ENCODE measurements at places on chromosomes 1 and 21.

DNA sequence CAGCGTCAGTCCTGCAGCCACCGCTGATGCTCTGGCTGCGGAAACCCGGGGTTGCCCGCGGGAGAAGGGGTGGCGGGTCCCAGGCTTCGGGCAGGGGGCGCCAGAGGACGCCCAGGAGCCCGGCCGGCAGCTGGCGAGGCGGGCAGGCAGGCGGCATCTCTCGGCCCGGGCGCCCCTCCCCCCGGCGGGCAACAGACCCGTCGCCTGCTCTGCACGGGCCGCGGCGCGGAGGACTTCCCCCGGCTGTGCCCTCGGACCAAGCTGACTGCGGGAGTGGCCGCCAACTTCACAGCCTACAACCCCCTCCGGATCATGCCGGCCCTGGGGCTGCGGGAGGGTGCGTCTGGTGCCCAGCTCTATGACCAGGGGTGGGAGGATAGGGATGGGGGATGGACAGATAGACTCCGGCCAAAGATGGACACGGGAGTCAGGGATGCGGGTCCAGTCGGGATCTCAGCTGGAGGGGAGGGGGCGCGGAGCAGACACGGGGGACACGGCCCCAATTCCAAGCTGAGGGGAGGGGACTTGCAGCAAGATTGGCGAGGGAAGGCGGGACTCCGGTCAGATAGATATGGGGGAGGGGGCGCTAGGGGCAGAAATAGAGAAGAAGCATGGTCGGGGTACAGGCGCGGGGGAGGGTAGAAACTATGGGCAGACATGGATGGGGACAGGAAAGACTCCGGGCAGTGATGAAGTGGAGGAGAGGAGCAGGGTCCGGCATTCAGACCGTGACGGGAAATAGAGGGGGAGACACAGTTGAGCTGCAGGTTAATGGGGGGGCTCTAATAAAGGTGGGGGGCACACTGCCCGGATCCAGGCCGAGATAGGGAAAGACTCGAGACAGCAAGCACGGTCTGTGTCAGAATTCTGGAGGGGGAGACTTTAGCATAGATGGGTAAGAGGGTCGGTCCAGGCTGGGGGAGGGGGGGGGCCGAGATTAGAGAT, 1.1 kb downstream of the ADGRB2 start:
- DNase-seq: peak; percentile 94

GRCh38 chr1:115847787-115848186, 6.9 kb upstream of the NHLH2 start:
- no peak for DNase-seq

DNA sequence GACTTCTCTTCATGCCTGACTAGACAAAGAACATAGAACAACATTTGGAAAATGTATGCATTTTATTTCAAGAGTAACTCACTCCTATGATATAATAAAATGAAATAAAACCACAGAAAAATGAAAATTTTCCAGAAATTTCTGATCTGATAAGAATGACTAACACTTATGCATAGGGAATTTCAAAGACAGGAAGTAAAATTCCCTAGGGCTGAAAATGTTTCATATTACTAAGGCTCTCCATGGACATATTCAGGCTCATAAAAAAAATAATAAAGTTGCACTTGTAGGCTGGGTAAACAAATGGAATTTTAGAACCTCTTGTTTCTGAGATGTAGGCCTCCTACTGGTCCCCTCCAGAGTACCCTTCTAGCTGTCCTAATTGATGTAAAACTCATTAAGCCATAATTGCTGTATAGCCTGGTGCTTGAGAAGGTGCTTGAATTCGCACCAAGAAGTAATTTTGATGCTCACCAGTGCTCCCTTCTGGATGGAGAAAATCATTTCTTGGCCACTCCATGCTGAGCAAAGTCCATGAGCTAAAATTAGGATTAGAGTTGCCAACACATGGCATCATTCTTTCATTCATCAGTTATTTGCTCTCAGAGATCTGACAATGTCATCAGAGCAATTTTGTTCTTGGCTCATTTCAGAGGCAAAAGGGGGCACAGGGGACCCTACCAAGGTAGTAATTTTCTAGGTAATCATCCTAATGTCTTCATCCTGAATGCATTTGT, 641.0 kb upstream of the CAMK1G start:
- DNase-seq: peak; percentile 37

- no peak for DNase-seq
Observed at GRCh38 chr1:163774978-163775620, 453.3 kb downstream of the NUF2 start.

DNA sequence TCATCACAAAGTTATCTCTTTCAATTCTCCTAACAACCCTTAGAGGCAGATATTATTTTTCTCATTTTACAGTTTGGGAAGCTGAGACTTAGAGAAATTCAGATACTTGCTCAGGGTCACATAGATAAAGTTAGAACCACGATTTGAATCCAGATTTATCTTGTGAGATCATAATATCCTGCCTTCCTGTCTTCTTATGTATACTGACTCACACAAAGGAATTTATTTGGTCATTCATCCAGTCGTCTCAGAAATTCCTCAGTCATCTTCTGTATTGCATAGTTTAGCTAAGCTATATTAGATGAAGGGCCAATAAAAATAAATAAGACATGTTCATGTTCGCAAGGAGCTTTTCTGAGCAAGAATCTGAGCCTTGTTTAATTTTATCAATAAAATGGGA, 35.8 kb upstream of the RUNX1 start:
- DNase-seq: no peak

DNA sequence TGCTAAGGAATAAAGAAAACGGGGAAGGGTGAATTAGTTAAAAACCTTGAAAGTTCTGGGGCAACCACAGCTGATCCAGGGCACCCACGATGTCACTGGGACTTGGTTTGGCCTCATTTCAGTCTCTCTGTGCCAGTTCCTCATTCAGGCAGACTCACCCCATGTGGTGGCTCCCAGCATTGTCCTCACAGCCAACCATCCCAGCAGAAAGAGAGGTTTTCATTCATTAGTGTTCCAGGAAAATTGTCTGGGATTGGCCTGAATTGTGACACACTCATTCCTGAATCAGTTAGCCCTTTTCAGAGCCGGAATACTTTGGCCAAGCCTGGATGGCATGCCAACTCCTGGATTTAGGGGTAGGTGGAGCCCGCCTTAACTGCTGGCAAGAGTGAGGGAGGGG, 367.7 kb downstream of the PRDM2 start:
- DNase-seq: no peak

- DNase-seq: peak; percentile 75
Observed at GRCh38 chr1:154148807-154149206, 6.1 kb downstream of the NUP210L start.

DNA sequence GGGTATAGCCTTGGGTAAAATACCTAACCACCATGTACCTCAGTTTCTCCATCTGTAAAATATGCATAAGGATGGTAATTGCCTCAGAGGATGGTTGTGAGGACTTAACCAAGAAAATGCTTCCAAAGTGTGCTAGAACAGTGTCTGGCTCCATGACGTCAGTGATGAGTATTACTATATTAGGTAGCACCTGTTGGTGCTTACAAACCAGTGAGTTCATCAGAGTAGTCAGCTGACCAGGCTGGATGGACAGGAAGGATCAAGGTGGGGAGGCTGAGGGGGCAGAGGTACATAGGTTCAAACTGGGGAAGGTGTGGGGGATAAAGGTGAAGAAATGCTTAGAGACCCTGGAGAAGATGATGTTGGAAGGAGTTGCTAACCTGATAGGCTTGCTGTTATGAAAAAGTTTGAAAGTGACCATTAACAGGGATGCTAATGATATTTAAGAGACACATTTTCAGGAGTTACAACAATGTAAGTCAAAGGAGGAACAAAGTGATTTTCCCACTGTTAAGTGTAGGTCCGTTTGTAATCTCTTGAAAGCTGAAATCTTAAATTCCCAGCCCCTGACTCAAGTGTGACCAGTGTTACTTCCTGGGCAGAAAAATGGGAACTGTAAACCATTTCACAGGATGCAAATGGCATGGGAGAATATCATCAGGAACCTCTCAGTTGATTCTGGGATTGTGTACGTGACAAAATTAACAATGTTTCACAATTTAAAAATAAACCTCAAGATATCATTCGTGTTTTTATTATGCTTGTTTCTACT, 4.4 kb downstream of the NTPCR start:
- no peak for DNase-seq

GRCh38 chr1:61451572-61451968, 273.4 kb downstream of the TM2D1 start:
- DNase-seq: no peak

DNA sequence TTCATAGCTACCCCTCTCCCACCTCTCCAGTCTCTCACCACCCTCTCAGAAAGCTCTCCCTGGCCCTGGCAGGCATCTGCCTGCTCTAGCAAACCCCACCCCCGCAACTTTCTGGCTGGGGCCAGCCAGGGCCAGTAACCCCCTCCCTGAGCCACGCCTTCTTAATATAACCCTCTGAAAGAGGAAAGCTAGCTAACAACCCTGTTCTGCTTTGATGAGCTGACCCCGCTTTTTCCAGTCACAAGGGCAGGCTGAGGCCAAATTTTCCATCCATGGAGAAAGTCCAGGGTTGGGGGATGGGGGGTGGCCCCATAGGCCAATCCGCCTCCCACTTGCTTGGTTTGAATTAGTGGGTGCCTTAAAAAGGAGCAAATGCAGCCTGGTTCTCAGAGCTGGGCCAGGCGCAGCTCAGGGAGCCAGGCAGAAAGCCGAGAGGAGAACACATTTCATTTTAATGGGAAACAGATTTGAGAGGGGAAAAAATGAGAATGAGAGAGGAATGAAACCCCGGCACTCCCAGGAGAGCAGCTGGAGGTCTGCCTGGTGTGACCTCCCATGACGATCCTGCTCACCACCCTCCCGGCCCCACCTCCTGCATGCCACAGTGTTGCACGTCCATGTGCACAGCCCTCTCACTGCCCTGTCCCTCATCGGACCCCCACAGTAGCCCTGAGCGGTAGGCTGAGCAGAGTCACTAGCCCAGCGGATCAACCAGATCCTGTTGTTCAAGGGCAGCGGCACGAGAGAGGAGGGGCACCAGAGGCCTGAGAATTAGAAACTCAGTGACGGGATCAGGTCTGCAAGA, 62.3 kb downstream of the OPTC start:
- DNase-seq: no peak

GRCh38 chr1:167121375-167122120, 27.7 kb downstream of the STYXL2 start:
- peak; percentile 83 for DNase-seq

DNA sequence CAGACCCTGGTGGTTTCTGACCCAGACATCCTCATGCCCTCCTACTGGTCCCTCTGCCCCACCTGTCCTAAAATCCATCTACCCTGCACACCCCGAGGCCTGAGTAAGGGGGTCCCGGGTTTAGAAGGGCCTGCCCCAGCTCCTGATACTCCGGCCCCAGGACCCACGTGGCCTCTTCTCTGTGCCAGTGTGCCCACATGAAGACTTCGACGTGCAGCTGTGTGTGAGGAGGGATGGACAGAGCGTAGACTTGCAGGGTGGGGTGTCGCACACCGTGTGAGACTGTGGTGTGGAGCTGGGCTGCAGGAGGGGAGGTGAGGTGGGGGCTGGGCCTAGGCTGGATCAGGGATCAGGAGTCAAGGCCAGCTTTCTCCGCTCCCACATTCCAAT, 461.1 kb downstream of the PTPRU start:
- no peak for DNase-seq

DNA sequence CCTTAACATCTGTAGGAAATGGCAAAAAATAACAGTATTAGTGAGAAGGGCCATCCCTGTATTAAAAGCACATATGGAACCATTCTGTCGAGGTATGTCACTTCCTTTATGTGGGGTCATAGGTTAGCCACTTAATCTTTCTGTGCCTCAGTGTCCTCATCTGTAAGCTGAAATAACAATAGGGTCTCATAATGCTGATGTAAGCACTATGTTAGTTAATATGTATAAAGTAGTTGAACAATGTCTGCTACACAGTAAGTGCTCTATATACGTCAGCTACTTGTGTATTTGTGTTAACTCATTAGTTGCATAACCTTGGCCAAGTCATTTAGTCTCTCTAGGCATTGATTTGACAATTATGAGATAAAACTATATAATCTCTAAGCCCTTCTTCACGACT, 11.8 kb downstream of the PLPPR5 start:
- no peak for DNase-seq

DNA sequence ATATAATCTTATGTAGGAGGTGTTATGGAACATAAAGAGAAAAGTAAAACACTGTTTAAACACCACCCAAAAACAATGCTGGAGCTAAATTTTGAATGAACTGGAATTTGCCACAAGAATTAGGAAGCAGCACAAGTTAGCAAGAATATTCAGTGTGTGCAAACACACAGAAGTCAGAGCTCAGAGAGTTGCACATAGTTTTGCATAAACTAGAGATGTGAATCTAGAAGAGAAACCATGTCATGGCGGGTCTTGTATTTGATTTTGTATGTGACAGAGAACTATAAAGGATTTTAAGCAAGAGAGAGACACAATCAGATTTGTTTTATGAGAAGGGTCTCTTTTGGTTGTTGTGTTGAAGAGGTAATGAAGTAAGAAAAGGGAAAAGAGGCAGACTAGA, 38.2 kb downstream of the SELENOF start:
- no peak for DNase-seq

Measured in DMS53 (cell line).